ENCODE measurements at places on chromosomes 5 and 9.
A peak's percentile ranks its signal among the peaks of the same experiment; 100 is the strongest.

GRCh38 chr5:67679184-67679841, 482.7 kb upstream of the CD180 start:
- no peak for DNase-seq

- DNase-seq: no peak
These were observed 54.9 kb downstream of the FGF18 start for GRCh38 chr5:171474230-171474813.

- no peak for DNase-seq
These were observed 321.2 kb upstream of the CCNH start for GRCh38 chr5:87733897-87734296.

- no peak for DNase-seq
These were observed 61.4 kb downstream of the ARHGEF28 start for GRCh38 chr5:73687357-73687756.

DNA sequence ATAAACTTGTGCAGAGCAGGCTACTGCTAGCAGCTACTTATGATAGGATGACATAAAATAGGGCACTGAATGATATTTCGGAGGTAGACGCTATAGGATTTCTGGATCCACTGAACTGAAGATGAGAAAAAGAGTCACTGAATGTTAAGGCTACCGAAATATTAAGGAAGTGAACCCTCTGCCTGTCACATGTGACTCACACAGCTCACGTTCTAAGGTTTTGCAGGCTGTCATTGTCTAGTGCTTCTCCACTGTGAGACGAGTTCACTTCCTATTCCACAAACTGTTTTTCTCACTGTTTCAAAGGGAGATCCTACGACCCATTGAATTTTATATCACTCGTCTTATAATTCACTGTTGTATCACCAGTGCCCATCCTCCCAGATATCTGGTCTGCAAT, 100.8 kb downstream of the CTNND2 start:
- no peak for DNase-seq

DNA sequence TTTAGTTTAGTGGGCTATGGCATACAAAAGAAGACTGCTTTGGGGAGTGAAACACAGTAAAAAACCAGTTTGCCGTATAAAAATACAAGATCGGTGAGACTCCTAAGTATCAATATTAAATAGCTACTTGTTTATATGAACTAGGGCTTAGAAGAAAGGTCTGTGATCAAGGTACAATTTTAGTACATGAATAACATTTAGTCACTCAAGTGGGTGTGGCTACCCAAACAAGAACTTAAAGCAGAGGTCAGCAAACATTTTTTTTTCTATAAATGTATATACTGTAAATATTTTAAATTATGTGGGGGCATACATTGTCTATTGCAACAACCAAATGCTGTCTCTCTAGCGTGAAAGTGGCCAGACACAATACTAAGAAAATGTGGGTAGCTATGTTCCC, 1452.5 kb upstream of the NUDT12 start:
- no peak for DNase-seq

GRCh38 chr5:117131876-117132275, 557.3 kb upstream of the SEMA6A start:
- no peak for DNase-seq

DNA sequence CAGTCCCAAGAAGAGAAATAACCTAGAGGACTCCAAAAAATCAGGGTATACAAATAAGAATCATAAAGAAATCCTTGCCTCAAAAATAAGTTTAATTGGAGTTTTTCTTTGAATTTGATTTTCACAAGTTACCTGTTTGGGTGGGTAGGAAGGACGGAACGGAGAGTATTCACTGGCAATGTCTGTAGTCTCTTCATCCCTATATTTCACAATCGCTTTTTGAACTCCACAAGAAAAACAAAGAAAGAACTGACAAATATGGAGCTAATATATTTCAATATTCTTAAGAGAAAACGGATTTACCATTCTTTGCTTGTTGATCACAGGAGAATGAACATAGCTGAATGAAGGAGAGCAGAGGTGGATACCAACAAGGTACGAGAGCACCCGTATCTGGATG, 30.1 kb downstream of the MTMR12 start:
- no peak for DNase-seq

DNA sequence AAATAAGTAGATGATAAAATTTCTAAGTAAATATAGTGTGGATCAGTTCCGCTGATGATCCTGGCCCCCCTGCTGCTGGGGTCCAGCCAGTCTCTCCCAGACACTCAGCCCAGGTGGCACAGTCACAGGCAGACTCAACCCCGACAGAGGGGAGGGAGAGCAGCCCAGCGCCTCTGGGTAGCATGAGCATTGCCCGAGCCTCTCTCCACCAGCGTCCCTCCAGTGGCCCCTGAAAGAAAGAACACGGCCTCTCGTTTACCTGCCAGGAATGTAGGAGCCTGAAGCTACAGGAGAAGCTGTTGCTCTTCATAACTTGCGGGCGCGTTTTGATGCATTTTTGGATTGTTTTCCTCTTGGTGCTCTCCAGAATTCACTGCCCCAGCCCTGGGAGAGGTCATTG, 68.8 kb upstream of the ICE1 start:
- no peak for DNase-seq

GRCh38 chr9:34372467-34373011, 4.2 kb downstream of the MYORG start:
- no peak for DNase-seq

- DNase-seq: no peak
These were observed 15.1 kb downstream of the NR6A1 start for GRCh38 chr9:124756011-124756410.

DNA sequence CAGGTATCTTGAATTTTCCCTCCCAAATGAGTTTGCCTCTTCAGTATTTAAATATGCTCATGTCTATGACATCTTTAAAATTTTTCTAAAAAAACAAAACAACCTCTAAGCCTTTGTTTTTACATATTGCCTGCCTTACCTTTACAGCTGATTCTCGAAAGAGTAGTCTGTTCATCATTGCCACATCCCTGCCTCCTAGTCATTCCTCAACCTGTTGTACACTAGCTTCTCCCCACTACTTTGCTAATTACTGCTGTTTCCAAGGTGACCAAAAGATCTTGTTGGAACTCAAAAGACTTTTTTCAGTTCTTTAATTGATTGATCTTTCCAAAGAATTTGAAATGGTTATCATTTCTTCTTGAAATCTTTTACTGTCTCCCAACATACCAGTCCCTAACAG, 1.9 kb upstream of the NADK2 start:
- DNase-seq: no peak

DNA sequence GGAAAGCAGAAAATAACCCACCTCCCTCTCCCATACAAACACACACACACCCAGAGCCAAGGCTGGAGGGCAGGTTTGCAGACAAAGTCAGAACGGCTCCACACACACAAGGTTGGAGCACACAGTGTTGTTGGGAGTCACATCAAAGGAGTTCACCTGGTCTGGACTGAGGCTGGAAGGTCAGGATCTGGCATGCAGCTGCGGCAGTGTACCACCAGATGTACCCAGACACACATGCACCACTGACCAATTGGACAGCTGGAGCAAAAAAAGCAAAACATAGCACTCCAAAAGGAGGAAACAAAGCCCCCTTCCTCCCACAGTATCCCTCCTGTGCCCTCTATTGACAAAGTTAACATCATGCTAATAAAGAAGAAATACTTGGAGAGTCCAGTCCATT, 94.6 kb upstream of the KIF2A start:
- no peak for DNase-seq

- no peak for DNase-seq
These were observed at the start of gene FTMT for GRCh38 chr5:121851643-121852574. FTMT (plus strand) TSS chr5:121851882; CDS start chr5:121851964, 82 bp downstream.

- no peak for DNase-seq
These were observed 130.1 kb downstream of the GPBP1 start for GRCh38 chr5:57303985-57304384.

DNA sequence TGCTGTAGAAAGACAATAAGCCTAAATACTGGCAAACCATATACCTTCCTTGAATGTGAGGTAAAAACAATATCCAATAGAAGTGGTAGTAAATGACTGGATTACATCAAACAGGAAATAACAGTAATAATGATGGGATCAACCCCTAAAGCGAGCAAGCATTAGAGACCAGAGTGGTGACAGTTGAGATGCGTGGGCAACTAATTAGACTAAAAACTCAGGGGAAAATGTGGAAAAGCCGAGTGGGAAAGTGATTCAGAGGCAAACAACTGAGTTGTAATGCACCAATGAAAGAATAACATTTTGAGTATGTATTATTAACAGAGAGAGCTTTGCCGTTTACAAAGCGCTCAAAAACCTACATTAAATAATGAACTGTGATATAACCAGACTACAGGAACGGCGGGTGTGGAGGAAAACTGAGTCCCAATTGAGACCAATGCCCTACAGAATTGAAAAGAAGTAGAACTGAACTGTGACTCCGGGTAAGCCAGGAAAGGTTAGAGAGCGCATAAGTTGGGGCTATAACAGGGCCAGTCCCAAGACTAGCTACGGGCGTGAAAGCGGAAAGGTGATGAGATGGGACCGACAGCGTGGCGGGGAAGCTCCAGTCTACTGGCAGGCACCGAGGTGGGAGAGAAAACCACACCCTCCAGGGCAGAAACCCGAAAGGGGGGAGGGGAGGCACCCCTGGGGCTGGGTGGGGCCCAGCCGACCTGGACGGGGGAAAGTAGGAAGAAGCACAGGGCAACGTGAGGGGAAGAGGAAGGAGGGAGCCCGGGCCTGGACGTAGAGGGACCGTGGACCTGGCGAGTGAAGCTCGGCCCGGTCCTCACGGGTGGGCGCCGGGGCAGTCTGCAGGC, 592 bp downstream of the UBAP2 start:
- peak; percentile 15 for DNase-seq

GRCh38 chr5:68139611-68140441, 75.7 kb upstream of the PIK3R1 start:
- DNase-seq: no peak

GRCh38 chr9:71626395-71626794, 141.9 kb downstream of the CEMIP2 start:
- DNase-seq: no peak

- DNase-seq: no peak
These were observed 120.2 kb upstream of the TRIM32 start for GRCh38 chr9:116566677-116567488.

DNA sequence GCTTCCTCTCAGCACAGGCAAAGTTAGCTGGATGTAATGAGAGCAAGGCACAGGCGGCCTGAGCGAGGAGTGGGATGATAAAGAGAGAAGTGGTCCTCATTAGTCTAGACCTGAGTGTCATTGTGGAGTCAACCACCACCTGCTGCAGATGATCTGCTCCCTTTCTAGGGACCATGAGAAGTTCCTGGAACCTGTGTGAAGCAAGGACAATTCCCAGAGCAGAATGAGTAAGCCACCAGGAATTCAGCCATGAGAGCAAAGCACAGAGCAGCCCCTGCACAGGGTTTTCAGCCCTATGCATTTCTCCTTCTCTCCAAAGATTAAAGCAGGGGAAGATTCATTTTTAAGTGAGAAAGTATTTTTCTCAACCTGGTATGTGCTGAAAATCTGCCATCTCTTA, 146.8 kb upstream of the SPEF2 start:
- no peak for DNase-seq

DNA sequence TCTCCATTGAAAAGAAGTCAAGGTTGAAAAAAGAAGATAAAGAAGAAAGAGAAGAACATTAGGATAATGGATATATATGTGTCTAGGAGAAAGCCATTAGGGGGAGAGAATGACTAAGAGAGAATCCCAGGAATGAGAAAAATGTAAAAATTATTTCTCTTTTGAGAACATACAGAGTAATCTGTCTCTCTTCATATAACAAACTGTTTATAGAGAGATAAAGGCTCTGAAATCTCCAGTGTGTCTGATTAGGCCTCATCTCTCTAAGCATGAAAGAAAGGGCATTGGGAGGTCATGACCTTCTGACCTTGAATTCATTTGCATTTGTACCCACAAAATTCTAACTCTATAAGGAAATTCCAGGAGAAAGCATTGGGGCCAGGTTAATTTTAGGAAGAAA, 3.5 kb upstream of the MPDZ start:
- no peak for DNase-seq

All from stimulated activated CD8-positive, alpha-beta memory T cell treated with anti-CD3 and anti-CD28 coated beads, Interleukin-2, amount 100 ng/mL, for 1 hour (primary cell).